ENCODE measurements at places on chromosomes 5 and 9.

DNA sequence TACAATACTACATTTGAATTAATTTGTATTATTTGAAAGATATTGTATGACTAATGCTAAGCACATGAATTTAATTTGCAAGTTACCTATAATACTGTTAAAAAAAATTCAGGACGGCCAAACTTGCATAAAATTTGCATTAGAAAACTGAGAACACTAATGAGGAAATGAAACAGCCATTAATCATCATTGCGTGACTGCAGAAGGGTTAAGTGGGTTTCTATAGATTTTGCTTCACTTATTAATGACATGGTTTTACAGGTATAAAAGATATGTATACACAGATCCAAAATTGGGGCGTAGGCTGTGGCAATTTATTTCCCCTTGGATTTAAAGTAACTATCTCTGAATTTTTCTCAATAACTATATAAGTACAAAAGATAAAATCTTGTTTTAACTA, 882.6 kb downstream of the PTPRD start:
- H3K36me3 ChIP-seq = no peaks in the 10 kb centered on the region
- no peak overlapping the region for H3K27ac ChIP-seq

DNA sequence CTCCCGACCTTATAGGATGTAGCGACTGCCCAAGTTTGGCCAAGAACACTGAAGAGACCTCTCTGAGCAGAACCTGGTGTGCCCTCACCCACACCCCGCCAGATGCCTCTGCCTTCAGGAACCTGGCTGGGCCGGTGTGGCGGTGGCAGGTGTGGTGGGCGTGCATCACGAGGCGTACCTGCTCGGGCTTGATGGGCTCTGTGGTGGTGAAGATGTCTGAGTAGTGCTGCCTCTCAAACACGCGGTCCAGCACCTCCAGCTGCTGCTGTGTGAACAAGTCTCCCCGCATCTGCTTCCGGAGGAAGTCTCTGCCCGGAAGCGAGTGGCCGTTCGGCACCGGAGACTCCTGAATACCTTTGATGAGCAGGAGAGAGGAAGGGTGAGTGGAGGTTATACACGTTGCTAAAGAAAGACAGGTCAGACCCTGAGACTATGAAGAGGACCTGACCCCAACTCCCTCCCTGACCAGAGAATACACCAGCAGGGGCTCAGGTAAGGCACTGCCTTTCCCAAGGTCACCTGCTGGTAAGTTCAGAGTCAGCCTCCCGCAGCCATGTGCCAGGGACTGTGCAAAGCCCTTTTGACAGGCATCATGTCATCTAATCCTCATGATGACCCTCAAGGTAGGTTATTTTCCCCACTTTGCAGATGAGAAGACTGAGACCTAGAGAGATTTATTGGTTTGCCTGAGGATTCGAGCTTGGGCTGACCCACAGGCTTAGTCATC, 67.5 kb downstream of the PAX5 start:
- no peak for DNase-seq
- H3K36me3 ChIP-seq = no peaks in the 10 kb centered on the region
- H3K27me3 ChIP-seq = no peaks in the 10 kb centered on the region

- no peak overlapping the region for H3K4me3 ChIP-seq
- no peaks in the 10 kb centered on the region for H3K4me1 ChIP-seq
- H3K36me3 ChIP-seq = no peaks in the 10 kb centered on the region
Observed at GRCh38 chr9:69542058-69542457, 130.1 kb downstream of the APBA1 start.

- no peaks in the 10 kb centered on the region for H3K27me3 ChIP-seq
- H3K36me3 ChIP-seq = no peaks in the 10 kb centered on the region
- no peak overlapping the region for H3K27ac ChIP-seq
- H3K4me1 ChIP-seq = no peaks in the 10 kb centered on the region
- H3K4me3 ChIP-seq = no peak overlapping the region
- DNase-seq = no peak
Observed at GRCh38 chr5:11903121-11903613, 1.1 kb downstream of the CTNND2 start.

DNA sequence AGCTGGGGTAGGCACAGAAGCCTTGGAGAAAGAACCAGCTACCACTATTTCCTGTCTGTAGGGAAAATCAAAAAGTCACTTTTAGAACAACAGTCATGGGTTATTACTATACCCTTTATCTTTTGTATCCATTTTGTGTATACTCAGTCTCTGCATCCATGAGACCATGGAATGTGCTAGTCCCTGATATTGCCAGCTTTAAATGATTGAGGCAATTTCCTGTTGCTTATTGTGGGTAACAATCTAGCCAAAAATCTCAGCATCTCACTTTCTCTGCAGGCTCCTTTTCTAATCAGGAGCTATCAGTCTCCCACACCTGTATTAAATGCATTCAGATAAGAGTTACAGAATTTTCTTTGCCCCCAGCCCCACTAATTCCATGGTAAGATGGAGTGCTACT, 968 bp upstream of the KDM3B start:
- H3K36me3 ChIP-seq = peaks cover 14% of the 10 kb centered on the region
- no peak for DNase-seq
- no peak overlapping the region for H3K4me3 ChIP-seq
- H3K27ac ChIP-seq = no peak overlapping the region

- H3K4me1 ChIP-seq = no peaks in the 10 kb centered on the region
- no peaks in the 10 kb centered on the region for H3K27me3 ChIP-seq
- no peak for DNase-seq
- no peaks in the 10 kb centered on the region for H3K36me3 ChIP-seq
- no peak overlapping the region for H3K4me3 ChIP-seq
- no peak overlapping the region for H3K27ac ChIP-seq
Observed at GRCh38 chr5:173201636-173202265, 33.3 kb downstream of the NKX2-5 start.

GRCh38 chr9:129866394-129867135, 31.3 kb downstream of the USP20 start:
- no peaks in the 10 kb centered on the region for H3K27me3 ChIP-seq
- no peaks in the 10 kb centered on the region for H3K4me1 ChIP-seq
- no peak overlapping the region for H3K4me3 ChIP-seq
- no peak for DNase-seq
- H3K36me3 ChIP-seq = peaks cover 21% of the 10 kb centered on the region

- no peak overlapping the region for H3K4me3 ChIP-seq
- no peaks in the 10 kb centered on the region for H3K27me3 ChIP-seq
- H3K36me3 ChIP-seq = no peaks in the 10 kb centered on the region
- no peak for DNase-seq
- no peak overlapping the region for H3K27ac ChIP-seq
Observed at GRCh38 chr9:135056541-135056940, 30.9 kb upstream of the OLFM1 start.

GRCh38 chr9:959914-960313, 16.5 kb upstream of the DMRT3 start:
- no peak overlapping the region for H3K27ac ChIP-seq
- no peaks in the 10 kb centered on the region for H3K27me3 ChIP-seq
- H3K36me3 ChIP-seq = no peaks in the 10 kb centered on the region
- peaks cover 16% of the 10 kb centered on the region for H3K4me1 ChIP-seq
- DNase-seq = peak; percentile 60

DNA sequence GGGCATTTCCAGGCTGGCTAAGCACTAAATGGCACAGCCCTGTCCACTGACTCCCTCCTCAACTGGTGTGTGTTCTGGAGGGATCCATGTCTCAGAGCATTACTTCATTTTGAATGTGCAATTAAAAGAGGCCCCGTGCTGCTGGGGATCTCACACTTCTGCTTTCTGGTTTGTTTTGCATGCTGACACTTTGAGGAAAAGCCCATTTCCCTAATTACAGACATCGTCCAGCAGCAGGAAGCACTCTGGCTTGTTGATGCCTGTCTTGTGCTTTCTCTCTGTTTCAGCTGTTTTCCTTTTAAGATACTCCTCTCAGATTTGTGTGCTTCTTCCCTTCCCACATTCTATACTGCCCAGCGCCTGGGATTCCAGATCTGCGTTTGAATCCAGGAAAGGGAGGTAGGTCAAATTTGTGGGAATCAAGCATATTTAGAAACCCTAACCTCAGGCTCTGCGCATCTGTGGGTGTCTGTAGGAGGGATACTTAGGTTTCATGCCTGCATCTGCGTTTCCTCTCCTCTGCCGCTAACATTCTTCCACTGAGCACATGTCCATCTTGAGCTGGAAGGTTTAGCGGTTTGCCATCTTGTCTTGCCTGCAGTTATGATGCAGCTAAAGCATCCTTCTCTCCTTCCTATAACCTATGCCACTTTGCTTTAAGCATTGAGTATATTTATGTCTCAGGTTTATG, 25.7 kb downstream of the SYK start:
- H3K4me3 ChIP-seq = no peak overlapping the region
- DNase-seq = no peak
- H3K27ac ChIP-seq = no peak overlapping the region
- no peaks in the 10 kb centered on the region for H3K27me3 ChIP-seq

GRCh38 chr5:59919484-59919883, 26.0 kb upstream of the PDE4D start:
- no peaks in the 10 kb centered on the region for H3K27me3 ChIP-seq
- no peaks in the 10 kb centered on the region for H3K4me1 ChIP-seq
- DNase-seq = no peak

GRCh38 chr5:111635916-111636570, 121.0 kb downstream of the NREP start:
- no peaks in the 10 kb centered on the region for H3K27me3 ChIP-seq
- no peak overlapping the region for H3K27ac ChIP-seq
- H3K4me3 ChIP-seq = no peak overlapping the region
- no peaks in the 10 kb centered on the region for H3K36me3 ChIP-seq

DNA sequence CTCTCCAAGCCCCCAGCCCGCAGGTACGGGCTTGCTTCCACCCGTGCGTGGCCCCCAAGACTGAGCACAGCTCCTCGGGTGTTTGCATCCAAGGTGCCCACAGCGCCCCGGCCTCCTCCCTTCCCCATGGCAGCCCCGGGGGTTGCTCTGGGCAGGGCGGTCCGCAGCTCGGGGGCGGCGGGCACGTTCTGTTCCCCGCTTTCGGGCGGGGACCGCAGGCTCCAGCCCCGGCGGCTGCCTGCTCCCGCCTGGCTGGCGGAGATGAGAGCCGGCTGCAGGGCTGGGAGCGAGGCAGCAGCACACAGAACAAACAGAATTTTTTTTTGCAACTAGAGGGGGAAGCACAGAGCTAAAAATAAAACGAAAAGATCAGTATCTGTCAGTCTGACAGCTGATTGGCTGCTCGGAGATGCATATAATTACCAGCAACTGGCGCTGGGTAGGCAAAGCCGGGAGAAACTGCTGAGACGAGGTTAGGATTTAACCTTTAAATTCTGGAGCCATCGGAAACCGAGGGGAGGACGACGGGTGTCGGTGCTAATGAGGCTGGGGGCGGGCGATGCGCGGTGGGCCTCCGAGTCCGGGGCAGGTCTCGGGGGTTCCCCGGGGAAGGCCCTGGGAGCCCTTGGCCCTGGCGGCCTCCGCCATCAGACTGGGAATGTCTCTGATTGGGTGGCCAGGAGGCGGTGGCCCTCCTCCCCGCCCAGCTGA, 142.7 kb upstream of the IER5L start:
- no peak overlapping the region for H3K4me3 ChIP-seq
- no peaks in the 10 kb centered on the region for H3K27me3 ChIP-seq
- no peaks in the 10 kb centered on the region for H3K36me3 ChIP-seq
- H3K27ac ChIP-seq = peak overlapping the region; percentile 88

GRCh38 chr5:150345716-150346115, 11.8 kb upstream of the TCOF1 start:
- DNase-seq = no peak
- no peak overlapping the region for H3K4me3 ChIP-seq
- H3K4me1 ChIP-seq = no peaks in the 10 kb centered on the region
- no peaks in the 10 kb centered on the region for H3K36me3 ChIP-seq

DNA sequence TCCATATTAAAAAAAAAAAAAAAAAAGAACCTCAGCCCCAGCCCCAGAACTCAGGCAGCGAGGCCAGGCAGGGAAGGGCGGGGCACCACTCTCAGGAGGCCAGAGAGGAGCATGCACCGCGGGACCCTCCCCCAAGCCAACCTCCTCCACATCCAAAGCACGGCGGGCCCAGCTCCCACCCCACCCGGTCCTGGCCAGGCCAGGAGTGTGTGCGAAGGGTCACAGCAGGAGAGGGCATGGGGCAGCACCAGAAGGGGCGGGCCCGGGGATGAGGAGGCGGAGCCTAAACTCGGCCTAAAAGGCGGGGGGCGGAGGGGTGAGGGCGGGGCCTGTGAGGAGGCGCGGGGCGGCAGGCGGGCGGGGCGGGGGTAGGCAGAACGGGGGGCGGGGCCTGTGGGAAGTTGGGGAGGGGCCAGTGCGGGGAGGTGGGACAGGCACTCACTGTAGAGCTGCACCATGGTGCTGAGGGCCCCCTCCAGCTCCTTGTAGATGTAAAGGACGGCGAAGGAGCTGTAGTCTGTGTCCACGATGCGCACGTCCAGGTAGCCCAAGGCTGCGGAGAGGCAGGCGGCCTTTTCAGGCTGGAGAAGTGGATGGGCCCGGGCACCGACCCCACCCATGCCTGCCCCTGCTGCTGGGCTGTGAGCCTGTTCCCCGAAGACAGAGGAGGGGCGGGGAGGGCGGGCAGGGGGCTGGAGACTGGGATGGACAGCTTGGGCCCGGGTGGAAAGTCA, 1.2 kb downstream of the LCN15 start:
- H3K4me1 ChIP-seq = peaks cover 4% of the 10 kb centered on the region
- no peaks in the 10 kb centered on the region for H3K36me3 ChIP-seq
- no peak overlapping the region for H3K27ac ChIP-seq
- no peaks in the 10 kb centered on the region for H3K27me3 ChIP-seq

DNA sequence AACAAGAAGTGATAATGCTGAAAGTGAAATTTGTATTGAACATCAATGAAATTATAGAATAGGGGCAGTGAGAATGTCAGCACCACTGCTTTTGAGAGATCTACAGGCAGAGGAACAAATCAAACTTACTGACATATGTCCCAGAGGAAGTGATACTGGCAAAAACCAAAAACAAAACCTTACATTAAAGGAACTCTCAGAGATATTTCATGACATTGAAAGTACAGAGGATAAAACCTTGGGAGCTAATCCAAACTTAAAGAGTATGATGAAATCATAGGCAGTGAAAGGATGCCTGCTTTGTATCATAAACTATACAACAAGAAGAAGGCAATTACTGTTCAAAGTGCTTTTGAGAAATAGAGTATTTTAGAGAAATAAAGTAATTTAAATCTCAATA, 90.4 kb upstream of the SV2C start:
- no peaks in the 10 kb centered on the region for H3K4me1 ChIP-seq
- H3K27ac ChIP-seq = no peak overlapping the region
- H3K36me3 ChIP-seq = no peaks in the 10 kb centered on the region
- H3K4me3 ChIP-seq = no peak overlapping the region
- DNase-seq = no peak

GRCh38 chr9:99350461-99350860, 128.4 kb downstream of the SEC61B start:
- no peak overlapping the region for H3K27ac ChIP-seq
- no peaks in the 10 kb centered on the region for H3K27me3 ChIP-seq
- H3K36me3 ChIP-seq = no peaks in the 10 kb centered on the region
- no peak overlapping the region for H3K4me3 ChIP-seq
- H3K4me1 ChIP-seq = peaks cover 4% of the 10 kb centered on the region
- DNase-seq = no peak

DNA sequence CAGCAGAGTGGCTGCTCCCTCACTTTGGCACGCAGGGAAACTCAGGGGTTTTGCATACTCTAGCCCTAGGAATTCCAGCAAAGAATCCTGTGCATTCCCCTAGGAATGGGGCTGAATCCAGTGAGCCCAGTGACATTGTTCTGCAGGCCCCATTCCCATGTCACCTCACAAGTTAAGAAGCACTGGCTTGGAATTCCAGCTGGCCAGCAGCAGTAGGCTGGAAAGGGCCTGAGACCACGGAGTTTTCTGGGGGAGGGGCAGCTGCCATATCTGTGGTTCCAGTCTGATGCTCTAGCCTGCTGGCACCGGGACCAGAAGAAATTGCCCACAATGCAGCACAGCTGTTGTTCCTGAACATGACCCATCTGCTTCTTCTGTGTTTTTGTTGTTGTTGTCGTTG, 217.6 kb upstream of the DMRTA1 start:
- no peaks in the 10 kb centered on the region for H3K36me3 ChIP-seq
- H3K27me3 ChIP-seq = no peaks in the 10 kb centered on the region
- no peaks in the 10 kb centered on the region for H3K4me1 ChIP-seq
- no peak overlapping the region for H3K4me3 ChIP-seq

Data from thyroid gland (tissue), 4 donors.